ENCODE measurements at places on chromosomes 13 and 19.

DNA sequence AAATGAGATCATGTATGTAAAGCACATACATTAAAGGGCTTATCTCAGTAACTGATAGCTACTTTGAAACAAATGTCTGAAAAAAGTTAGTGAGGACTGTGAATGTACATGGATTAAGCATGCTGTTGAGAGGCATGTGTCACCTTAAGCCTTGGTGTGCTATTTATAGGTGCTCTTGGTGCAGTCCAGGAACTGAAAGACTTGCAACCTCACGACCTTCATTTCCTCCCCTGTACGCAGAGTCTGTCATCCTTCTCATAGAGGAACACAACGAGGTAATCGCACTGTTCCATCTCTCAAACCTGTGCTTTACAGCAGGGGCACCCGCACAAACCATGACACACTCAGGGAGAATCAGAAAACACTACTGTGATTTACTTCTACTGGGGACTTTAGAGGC lies 65.6 kb downstream of the UFM1 start:
- DNase-seq = no peak

DNA sequence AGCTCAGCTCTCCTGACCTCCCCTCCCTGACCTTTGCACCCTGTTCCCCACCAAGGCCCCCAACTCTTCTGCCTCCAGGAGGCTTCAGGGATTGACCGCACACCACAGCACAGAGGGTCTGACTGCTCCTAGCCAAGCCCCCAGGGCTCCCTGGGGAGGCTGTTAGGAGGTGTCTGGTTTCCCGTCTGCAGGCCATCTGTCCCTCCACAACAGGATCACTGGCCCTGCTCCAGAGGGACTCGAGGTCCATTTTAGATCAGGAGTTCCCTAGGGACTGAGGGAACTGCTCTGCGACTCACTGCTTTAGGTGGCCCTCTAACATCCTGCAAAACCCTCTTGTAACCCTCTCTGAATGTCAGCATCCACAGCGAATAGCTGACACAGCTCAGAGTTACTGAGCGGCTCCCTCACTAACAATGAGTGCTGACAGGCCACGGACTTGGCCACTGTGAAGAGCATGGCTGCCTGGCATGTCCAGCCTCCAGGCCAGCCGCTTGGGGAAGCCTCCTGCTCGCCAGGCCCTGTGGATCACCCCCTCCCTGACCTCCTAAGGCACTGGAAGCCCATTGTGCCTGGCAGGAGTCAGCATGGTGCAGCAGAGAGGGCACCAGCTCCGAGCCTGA lies 17.7 kb downstream of the GRIK5 start:
- DNase-seq = no peak

DNA sequence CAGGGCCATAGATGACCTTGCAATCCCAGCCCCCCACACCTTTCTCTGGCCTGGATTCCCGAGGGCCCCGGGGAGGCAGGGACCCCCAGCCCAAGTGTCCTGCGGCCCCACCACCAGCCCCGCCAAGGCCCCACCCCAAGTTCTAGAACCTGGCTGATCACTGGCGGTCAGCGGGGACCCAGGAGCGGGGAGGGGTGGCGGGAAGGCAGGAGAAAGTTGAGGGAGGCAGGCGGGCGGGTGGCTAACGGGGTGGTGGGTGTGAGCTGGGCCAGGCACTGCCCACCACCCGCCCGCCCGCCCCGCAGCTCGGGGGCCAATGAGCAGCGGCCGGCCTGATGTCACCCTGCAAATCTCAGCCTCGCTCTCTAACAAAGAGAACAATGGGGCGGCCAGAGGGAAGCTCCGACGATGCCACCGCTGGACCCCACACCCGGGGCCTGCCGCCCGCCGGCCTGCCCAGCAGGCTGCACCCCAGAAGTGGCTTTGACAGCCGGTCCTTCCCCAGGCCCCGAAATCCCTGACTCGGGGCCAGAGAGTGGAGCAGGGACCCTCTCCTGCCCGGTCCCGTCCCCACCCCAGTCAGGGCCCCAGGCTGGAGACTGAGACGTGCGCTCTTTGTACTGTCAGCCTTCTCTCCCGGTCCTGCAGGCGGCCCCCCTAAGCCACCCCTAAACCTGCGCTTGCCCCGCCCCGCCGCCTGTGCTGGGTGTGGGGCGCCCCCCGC lies 1.6 kb downstream of the MEX3D start:
- DNase-seq = no peak

DNA sequence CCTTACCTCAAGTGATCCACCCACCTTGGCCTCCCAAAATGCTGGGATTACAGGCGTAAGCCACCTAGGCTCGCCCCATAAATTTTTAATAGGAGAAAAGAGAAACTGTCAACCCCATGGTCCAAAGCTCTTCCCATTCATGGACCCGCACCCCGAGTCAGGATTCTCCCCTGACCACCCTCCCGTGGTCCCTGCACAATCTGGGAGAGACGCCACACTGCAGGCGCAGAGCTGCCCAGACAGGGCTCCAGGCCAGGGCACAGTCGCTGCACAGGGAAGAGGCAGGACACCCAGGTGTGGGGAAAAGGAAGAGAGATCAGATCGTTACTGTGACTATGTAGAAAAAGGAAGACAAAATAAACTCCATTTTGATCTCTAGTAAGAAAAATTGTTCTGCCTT lies 54.5 kb downstream of the ZNF93 start:
- DNase-seq = no peak

DNA sequence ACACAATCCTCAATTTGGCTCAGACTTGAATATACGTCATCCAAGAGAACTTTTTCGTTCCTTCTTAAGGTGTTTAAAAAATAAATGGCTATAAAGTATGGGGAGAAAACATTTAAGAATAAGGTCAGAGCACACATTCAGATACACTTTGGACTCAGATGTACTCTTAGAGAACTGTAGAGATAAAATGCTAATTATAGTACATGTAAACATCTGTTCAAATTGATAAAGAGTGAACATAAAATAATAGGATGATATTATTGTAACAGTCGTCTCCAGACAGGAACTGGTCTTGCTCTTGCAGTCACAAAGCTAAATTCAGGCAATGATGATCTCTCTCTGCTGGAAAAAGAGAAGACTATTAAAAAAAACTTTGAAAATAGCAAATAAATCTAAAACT lies 91.4 kb downstream of the RBM26 start:
- no peak for DNase-seq

DNA sequence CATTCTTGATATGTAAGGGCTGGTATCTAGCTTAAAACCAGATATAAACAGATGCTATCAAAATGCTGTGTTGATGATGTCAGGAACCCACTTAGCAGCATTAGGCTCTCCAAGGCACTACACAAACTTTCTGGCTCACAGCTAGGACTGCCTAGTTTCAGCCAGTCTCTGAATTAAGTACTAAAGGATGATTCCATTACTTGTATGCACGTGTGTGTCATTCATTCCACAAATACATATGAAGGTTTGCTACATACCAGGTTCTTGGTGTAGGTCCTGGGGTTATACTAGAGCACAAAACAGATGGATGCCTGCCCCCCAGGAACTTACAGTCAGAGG lies 151.5 kb downstream of the RGCC start:
- no peak for DNase-seq

DNA sequence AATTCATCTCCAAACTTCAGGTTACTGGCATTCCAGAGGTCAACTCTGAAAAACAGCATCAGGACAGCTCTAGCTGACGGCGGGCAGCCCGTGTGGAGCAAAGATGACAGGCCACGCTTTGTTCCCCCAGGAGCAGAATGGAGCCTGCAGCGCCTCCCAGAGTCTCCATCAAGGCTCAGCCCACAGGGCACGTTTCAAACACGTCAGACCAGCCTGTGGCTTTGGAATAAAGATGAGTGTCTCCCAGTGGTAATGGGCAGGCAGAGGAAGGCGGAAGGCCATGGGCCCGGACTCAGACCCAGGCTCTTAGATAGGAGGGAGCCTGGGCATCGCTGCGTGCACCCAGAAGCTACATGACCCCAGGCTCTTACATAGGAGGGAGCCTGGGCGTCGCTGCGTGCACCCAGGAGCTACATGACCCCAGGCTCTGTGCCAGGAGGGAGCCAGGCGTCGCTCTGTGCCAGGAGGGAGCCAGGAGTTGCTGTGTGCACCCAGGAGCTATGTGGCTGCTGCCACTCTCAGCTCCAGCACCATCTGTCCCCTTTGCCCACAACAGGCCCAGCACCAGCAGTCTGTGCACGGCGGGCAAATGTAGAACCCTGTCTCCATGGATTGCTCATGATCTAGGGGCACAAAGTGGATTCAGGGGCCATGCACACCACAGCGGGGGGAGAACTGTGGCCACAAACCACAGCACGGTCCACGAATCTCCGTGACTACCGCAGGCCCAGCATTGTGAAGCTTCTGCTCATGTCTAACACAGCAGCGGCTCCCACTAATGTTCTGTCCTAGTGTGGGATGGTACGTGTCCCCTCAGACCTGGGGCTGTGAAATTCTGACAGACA lies 47.8 kb upstream of the C13orf46 start:
- DNase-seq = no peak

- no peak for DNase-seq
These were observed 915 bp upstream of the GRWD1 start for GRCh38 chr19:48444936-48445200.

- DNase-seq = no peak
These were observed 32.9 kb downstream of the TSKS start for GRCh38 chr19:49730166-49730565.

DNA sequence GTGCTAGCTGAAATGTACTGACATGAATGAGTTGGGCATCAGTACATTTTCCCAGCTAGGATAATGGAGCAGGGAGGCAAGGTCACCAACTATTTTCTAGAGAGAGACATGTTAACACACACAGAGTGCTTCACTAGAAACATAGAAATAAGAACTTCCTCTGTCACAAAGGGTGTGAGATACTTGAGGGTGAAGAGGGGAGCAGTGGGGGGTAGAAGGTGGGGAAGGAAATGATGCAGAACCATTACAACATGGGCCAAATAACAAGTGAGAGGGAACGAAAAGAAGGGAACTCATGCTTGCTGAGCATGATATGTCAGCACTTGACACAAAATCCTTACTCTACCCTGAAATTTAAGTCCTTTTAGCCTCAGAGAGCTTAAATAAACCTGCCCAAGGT lies 87.8 kb upstream of the RFC3 start:
- no peak for DNase-seq

DNA sequence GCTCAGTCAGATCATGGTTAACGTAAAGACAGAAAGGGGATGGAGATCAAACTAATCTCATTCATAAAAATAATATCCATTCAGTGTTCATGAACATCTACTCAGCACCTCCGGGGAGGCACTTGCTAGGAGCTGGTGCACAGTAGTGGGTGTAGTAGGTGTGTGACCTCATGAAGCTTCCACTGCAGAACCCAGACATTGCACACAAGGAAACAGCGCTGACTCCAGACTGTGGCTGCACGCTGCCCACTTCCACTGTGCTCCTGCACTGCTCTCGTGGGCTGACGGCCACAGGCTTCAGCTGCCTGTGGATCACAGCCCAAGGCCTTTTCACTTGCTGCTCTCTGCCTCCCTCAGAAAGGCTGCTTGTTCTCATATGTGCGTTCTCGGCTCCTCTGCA lies 214.4 kb upstream of the ZNF507 start:
- DNase-seq = no peak

DNA sequence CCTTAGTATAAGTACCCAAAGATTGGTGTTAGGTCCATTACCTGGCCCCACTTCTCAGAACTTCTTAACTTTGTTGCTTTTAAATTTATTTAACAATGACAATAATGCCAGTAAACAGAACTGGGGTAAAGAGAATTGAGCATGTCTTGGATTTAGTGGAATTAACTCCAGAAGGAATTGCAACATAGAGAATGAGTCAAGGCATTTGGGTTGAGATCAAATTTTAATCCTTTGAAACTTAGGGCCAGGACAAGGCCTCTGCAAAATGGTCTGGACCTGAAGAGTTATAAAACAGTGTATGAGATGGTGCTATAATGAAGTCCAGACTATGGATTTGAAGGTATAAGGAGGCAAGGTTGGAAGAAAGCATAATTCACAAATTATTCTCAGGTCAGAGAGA lies 1030.4 kb downstream of the SLITRK5 start:
- no peak for DNase-seq

- no peak for DNase-seq
These were observed 62.8 kb upstream of the PCDH9 start for GRCh38 chr13:67292886-67293285.

GRCh38 chr13:99548448-99548847 lies 47.2 kb downstream of the TM9SF2 start:
- DNase-seq = no peak

DNA sequence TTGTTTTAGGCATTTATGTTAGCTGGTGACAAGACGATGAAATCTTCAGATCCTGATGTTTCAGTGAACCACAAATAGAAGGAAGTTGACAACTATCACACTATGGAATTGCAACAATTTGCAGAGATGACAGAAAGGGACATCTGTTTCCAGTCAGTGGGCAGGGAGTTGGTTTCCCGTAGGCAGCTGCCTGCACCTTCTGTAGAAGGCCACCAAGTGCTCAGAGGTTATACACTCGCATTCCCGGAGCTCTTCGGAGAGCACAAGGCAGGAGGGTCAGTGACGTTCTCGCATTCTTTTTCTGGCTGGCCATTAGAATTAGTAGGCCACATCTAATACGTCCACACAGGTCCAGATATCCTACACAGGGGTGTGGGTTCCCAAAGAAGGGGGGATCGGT lies 129.4 kb downstream of the SHISA2 start:
- DNase-seq = no peak
